ENCODE measurements at places on chromosomes 4 and X.

DNA sequence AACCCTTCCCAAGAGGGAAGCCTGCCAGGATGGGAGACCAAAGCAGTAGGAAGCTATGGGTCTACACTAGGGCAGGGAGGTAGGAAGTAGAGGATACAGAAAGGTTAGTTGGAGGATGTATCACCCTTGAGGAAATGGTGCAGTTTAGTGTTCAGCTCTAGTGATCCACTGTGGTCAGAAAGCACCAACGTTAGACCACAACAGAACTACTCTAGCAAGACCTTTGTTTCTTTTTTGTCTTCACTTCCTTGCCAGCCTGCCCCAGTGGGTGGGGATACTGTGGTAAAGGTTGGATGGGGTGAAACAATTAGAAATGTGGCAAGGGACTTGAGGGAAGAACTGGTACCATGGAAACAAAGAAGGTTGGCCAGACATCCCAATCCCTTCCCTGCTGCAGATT is 83.3 kb downstream of the DDIT4L start:
- DNase-seq: no peak

DNA sequence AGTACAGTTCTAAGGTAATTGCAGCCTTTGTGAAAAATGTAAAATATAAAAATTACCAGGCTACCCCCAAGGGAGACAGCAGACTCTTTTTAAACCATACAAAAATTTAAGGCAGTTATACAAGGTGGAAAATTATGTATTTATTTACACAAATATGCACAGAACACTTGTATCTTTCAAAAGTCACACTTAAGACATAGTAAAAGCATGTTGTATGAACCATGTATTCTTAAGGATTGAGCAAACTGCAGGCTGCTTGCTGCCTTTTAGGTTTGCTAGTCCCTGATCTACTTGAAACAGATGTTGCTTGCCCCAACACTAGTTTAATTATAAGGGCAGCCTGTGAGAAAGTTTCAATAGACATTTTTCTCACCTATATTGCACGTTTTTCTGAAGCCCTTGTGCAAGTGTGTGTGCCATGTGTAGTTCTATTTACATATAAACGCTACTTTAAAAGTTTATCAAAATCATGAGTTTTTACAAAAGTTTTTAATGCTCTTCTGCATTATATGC is 72.8 kb downstream of the PRSS12 start:
- no peak for DNase-seq

DNA sequence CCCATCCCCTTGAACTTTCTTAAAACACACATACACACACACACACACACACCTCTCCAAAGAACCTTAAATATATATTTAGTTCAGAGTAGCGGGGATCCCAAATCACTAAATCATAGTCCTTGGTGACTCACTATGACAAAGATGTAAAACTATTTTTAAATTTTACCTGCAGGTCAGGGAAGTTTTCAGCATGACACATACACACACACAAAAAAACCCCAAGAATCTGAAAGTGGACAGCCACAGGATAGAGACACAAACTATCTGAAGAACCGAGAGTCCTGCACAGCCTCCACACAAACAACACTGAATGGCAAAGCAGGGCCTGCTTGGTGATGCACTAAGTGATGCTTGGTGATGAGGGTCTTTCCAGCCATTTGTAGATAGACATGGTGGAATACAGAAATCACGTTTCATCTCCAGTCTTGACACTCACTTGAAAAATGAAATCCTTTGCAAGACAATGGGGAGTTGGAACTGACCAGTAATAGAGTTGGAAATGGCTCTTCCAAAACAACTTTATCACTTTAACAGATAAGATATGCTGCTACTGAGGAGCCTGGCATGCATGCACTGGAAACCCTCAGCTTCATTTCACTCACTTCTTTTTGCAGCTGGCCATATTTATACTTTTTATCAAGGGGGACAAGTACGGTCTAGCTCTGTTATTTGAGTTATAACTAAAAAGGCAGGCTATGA is 307.3 kb downstream of the RAPGEF2 start:
- no peak for DNase-seq

DNA sequence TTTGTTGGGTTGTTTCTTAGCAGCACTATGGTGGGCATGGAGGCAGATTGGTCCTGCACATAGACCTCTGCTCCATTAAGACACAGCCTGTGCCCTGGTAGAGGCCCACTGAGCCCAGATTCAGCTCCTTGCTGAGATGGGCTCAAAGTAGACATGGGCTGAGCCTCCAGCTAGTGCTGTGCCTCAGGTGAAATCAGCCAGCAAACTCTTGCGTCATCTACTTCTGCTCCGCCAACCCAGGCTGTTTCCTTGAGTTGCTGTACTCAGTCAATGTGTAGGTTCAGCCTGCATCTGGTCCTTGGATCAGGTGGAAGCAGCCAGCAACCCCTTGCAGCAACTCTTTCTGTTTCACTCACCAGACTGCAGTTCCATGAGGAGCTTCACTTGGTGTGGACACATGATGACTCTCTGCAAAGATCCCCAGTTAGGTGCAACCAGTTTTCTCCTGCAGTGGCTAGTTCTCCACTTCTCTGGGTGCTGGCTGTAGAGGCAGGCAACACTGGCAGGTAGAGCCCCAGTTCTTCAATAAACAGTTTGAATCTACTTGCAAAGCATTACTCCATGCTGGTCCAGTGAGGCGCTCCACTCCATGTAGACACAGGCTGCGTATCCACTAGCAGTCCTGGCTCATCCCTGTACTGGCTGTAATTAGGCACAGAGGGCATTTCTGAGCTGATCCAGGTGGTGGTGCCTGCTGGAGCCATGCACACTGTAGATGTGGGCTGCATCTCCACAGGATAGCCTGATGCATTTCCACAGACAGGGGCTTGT is 199.0 kb upstream of the MAMLD1 start:
- DNase-seq: no peak

- no peak for DNase-seq
These were observed 342.8 kb downstream of the FAM47B start for GRCh38 chrX:35285289-35285962.
